GM12865 (cell line): ENCODE measurements at places on chromosomes 12 and 14.

- DNase-seq, result no peak
These were observed 51.9 kb upstream of the ATF7IP start for GRCh38 chr12:14313379-14314138.

DNA sequence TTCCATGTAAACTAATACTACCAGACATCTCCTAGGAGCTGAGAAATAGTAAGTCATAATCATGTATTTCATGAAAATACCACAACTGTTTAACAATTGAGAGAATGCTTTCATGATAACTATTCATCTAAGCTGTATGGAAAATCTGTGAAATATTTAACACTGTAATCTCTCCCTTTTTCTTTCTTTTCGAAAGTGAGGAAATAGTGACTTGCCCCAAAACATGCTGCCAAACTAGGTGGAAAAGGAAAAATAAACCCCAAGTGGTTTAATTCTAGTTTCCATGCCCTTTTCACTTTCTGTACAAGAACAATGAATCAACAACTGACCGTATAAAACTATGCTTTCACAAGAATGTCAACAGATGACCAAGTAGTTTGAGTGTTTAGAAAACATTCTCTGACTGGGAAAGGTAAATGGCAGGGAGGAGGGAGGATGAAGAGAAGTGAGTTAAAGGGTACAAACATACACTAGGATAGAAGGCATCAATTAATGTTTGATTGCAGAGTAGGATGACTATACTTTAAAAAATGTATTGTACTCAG lies 147.5 kb upstream of the AVPR1A start:
- no peak for DNase-seq

DNA sequence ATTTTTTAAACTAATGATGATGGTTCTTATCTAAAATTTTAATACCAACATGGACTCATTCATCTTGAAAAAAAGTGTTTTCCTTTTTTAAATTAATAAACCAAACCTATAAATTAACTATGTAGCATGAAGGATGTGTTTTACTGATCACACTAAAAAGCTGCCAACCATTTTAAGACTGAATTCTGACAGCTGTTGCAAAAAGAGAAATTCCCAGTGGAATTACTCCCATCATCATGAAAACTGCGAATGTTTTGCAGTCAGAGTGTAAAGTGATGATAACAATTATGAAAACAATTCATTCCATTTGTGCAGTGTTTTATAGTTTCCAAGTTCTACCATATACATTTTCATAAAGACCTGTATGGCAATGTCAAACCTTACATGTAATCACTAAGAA lies 232.8 kb downstream of the SLC2A13 start:
- no peak for DNase-seq

GRCh38 chr14:32364941-32365340 lies 35.8 kb downstream of the AKAP6 start:
- no peak for DNase-seq

GRCh38 chr14:89958966-89959365 lies 3.2 kb downstream of the TDP1 start:
- DNase-seq, result no peak

DNA sequence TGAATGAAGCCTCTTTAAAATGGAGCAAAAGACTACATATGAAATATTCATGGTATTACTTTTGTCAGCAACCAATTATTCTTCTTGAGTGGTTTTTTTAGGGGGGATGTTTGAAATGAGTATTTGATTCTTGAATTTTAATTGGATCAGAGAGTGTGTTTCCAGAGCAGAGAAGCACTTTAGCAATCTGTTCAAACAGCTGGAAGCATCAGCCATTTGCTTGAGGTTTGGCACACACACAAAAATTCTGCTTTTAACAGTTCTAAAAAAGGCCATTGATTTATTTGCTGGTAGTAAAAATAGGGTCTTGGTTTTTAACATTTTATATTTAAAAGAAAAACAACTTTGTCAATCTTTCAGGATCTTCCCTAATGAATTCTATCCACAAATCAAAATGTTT lies 292.7 kb downstream of the LRFN5 start:
- no peak for DNase-seq

- DNase-seq, result no peak
These were observed 36.8 kb upstream of the VPS33A start for GRCh38 chr12:122303068-122303467.

DNA sequence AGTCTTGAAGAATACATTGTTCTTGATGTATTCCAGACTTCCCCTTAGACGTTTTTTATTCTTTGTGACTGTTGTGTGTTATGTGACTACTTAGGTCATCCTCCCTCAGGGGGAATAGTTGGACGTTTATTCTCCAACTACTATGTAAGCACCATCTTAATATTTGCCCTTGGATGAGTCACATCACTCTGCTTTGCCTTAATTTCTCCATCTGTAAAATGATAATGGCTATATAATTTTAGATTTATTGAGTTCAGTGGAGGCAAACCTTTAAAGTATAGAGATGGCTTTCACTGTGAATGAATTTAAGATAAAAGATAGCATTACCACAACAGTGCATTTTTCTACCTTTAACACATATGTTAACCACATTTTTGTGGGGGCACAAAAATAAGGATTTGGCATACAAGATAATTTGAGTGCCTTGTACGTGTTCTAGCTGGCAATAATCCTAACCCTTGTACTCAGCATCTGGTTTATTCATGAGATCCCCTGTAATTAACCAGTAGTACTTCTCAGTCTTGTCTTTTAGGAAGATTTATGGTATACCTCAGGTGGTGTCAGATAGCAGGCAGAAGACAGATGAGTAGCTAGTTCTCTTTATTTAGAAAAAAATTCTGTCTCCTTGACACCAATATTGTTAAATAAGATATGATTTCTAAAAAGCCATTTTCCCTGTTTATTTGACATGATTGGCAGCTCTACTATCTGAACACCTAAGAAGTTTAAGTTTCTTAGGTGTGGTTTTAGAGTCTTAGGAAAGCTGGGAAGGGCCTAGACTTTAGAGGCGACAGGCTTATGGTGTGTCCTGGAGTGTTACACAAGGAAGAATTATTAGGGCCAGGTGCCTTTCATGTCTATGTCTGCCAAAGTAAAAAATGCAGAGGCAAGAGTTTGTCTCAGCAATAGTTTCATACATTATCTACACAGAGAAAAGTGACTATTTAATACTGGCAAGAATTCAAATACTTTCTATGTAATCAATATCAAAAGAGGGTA lies 152.3 kb downstream of the RAD51B start:
- DNase-seq, result no peak

- peak; percentile 28 for DNase-seq
These were observed 3.2 kb downstream of the TEX52 start for GRCh38 chr12:2853626-2854025.

DNA sequence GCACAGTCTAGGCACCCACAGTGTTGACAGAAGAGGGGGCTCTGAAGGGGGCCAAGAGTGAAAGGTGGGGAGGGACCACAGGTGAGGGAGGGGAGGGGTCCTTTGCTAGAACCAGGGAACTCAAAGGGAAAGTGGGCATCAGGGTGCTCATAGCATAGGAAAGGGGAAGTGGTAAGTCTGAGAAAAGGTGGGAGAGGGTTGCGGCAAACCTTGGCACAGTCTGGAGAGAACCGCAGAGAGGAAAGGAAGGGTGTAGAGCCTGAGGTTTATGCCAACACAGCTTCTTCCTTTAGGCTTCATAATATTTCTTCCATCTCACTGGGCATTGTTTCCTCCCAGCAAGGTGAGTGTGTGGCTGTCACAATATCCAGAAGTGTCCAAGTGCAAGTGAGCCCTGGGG lies 11.5 kb upstream of the PLEK2 start:
- no peak for DNase-seq

- DNase-seq, result no peak
These were observed 17.6 kb upstream of the FAIM2 start for GRCh38 chr12:49921299-49921698.

- DNase-seq, result no peak
These were observed 29.0 kb downstream of the LGMN start for GRCh38 chr14:92719421-92719820.

DNA sequence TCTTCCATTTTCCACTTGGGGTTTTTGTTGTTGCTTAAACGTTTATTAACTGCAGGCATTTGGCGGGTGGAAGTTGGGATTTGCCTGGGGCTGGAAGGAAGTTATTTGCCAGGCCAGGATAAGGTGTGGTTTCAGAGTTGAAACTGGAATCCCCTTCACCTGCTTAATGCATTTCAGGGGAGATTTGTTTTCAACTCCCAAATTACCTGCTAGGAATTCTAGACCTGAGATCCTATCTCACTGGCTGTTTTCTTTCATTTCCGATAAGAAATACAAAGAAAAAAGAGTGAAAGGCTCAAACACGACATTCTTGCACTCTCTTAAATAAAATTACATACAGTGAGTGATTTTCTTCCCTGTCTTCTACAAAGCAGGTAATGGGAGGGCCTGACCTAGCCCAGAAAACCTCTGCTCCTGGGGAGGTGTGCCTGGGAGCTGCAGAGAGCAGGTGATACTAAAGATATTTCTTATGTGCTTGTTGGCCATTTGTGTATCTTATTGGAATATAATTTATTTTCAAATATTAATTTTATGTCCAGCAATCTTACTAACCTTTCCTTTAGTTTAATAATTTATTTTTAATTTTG lies 278.2 kb downstream of the ZFP36L1 start:
- DNase-seq, result no peak

DNA sequence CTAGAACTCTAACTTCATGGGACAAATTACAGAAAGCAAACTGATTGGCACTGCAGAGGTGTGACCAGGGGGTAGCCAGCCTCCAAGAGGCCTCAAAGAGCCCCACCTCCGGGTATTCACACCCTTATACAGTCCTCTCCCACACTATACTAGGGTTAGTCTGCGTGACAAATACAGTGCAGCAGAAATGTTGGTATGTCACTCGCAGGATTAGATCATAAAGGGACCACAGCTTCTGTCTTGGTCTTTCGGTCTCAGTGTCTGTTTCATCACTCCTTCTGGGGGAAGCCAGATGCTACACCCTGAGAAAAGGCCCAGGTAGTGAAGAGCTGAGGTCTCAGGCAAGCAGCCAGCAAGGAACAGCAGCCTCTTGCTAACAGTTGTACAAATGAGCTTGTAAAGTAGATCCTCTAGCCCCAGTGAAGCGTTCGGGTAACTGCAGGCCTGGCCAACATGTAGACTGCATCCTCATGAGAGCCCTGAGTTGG lies 68.9 kb upstream of the SAV1 start:
- DNase-seq, result peak; percentile 94

GRCh38 chr14:105102361-105102870 lies 37.2 kb upstream of the GPR132 start:
- DNase-seq, result no peak

- no peak for DNase-seq
These were observed 15.6 kb downstream of the SYNE3 start for GRCh38 chr14:95500772-95501401.

- DNase-seq, result no peak
These were observed 70.6 kb downstream of the IFT43 start for GRCh38 chr14:76056128-76056527.

GRCh38 chr14:59238216-59238615 lies 49.7 kb downstream of the DAAM1 start:
- no peak for DNase-seq

- DNase-seq, result peak; percentile 40
These were observed 5.2 kb downstream of the P2RX4 start for GRCh38 chr12:121214855-121215745.

DNA sequence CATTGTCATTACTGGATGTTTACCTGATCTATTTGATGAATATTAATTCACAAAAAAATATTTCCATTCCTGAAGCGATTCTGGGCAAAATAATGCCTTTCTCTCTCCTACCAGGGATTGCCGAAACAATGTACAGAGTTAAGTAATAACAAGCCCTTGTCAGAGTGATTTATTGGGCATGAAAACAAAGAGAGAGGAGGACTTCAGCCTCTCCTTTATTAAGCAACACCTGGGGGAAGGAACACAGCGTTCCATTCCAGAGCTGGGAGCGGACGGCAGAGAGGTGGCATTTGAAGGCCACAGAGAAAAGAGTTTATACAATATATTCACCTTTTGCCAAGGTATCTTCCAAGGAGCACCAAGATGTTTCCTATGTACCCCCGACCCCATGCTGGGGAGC lies 165.8 kb downstream of the KSR2 start:
- DNase-seq, result no peak

DNA sequence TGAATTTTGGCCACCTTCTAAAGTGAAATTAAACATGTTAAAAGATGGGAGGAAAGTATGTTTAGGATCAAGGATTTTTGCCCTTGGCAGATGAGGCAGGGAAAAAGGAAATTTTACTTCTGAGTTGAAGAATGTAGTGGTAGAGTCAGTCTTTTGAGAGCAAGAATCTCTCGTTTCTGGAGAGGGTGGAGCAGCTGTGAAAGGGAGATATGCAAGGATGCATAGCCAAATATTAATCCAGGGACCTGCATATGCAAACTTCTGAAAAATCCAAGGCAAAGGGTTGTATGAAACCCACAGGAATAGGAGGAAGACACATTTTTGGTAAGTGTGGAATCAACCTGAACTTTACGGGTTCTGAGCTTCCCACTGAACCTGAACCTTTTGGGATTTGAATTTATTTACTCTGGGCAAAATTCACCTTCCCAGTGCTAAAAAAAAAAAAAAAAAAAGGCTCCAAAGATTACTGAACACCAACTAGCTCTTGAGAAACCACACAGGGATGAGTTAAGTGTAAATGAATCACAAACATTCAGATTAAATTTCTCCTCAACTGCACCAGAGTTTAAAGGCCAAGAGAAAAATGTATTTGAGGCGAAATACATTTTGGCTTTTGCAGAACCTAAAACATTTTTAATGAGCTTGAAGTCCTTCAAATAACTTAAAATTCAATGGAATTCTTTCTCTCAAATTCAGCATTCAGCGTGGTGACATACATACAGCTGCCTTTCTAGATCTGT lies 187.1 kb upstream of the CDKN3 start:
- no peak for DNase-seq

DNA sequence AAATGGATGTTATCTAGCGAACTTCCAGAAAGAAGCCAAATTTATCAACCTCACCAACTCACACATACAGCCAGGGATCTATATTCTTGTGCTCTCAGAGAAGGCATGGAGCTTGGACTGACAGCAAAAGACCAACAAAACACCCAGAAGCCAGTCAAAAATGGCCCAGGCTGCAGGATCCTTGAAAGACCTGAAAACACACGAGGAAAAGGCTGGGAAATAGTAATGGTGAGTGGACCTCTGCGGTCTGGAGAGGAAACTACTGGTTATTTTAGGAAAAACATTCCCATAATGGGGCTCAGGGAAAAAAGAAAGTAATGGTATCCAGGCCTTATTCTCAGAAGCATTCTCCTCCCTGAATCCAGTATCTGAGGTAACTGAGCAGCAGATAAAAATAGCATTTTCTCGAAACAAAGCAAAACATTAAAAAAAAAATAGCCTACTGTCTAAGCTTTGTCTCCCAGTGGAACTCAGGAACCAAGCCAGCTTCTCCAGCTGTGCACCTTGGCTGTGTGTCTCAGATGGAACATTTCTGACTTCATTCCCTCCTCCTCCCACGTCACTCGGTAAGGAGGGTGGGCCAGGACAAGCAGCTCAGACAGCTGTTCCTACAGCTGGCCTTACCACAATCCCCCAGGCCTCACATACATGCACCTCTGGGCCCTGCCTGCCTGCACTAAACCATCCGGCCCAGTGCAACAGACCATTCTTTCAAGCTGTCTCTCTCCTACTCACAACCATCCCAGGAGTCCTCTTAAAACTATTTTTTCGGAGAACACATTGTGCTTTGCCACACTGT lies 249.9 kb downstream of the DAD1 start:
- DNase-seq, result no peak
